ENCODE measurements at places on chromosomes 12 and 14.

DNA sequence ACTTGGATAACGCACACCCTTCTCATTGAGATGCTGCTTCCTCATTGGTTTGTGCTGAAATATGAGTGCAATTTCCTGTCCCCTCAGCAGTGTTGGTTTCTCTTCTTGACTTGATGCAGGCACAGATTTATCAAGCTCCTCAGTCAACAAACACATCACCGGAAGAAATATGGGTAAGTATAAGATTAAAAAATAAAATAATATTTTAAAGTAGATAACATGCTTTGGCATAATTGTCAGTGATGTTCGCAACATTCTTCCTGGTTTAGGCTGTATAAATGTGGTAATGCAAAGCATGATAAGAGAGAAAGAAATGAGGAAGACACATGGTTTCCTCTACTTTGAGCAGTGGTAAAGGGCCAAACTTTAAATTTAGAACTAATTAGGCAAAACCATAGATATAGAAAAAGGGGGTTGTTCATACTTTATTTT lies at the start of gene GPR65:
TSS of gene GPR65 (plus strand) at position 86 of the 432 bp plus-strand sequence. CDS start 5,713 bp downstream, outside the sequence.
- no peak for DNase-seq

DNA sequence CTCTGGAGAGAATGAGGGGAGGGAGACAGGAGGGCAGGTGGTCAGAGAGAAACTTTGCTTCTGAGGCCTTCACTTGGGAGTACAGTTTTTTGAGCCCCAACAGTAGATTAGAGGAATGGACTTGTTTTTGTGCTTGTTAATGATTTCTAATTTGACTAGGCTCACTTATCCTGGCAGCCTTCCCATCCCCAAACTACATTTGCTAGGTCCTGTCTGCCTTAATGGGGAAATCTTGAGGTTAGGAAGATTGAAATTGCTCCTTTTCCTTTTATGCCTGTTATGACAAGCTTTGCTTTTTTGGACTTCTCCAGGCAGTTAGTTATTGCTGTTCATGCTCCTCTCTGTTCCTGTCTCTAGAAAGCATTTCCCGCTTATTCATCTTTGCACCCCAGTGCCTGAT lies 37.7 kb downstream of the SYNE2 start:
- DNase-seq: no peak

- DNase-seq: no peak
Measured at GRCh38 chr12:57934819-57935218, 6.5 kb upstream of the ATP23 start.

GRCh38 chr12:20777420-20777819 lies 33.1 kb upstream of the SLCO1B3 start:
- DNase-seq: no peak

GRCh38 chr12:114700392-114701103 lies 16.6 kb upstream of the TBX3 start:
- no peak for DNase-seq

DNA sequence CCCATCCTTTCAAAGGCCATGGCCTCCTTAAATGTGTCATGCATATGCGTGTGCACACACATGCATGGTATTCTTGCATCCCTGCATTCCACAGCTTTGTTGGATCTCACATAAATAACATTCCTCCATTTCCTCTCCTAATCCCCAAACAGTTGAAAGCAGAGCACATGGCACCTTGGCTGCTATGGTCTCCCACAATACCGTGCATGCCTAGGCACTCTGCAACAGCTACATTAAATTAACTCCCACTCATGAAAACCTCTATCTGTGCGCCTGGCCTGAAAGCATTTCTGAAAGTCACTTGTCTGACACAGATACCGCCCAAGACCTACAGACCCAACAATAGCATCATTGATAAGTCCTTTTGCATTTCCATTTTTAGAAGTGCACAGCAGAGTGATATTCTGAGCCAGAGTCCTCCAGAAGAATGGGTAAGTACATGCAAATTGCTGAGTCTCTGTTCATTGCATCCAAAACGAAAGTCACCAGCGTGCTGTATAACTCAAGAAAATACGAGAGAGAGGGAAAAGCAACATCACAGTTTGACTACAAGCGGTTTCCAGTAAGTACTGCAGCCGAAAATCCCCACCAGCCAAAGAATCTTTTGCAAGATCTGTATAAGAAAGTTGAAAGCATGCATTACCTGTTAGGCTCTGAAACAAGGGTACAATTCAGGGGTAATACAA lies 436 bp downstream of the ASB2 start:
- no peak for DNase-seq

- no peak for DNase-seq
Measured at GRCh38 chr14:104794099-104794498, 1.4 kb downstream of the AKT1 start.

- DNase-seq: no peak
Measured at GRCh38 chr12:88334271-88334670, 192.2 kb downstream of the TMTC3 start.

Measured in esophagus squamous epithelium (tissue), 5 donors.